SW 1271 (cell line): ENCODE measurements at places on chromosomes 5 and 9.

DNA sequence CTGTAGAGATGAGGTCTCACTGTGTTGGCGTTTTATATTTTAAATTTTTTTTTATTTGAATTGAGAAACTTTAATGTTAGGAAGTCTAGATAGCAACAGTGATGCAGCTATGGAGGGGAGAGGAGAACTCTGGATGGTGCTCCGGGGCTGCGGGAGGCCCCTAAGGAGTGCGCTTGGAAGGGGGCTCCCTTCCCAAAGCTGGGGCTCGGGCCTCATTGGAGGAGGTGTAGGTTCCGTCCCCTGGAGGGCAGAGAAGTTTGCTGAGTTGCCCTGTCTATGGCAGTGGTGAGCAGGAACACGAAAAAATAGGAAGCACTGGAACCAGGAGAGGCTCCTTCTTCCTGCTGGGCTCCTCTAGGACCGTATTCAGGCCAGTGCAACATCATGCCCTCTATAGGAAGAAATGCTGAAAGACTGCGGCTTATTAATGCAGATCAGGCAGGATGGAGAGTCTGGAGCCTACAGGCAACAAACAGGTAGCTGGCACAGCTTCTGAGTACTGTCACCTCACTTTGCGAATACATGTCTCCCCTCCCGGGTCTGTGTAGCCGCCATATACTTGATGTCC lies 16.1 kb downstream of the AHRR start:
- DNase-seq, result peak; percentile 63

DNA sequence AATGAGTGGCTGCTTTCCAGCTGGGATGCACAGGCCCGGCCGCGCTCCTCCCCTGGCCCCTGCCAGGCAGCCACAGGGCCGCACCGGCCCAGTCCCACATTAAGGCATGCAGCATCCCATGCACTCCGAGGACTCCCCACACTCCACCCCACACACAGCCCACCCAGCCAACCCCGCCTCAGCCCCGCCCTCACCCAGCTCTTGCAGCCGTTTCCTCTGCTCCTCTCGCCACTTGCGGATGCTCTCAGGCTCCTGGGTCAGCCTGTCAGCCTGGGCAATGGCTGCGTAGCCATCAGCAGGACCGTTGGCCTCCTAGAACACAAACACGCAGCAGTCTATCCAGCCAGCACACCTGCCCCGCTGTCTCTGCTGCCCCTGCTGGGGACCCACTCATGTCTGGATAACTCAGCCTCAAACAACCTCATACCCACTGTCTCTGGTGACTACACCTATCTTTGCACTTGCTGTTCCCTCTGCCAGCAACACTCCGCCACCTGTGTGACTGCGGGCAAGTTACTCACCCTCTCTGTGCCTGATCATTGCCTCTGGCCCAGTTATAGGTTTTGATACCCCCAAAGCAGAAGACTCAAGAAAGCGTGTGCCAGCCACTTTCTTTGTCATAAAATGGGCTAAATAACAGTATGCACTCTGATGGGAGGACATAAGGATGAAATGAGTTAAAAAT lies 9.3 kb downstream of the HIGD2A start:
- no peak for DNase-seq

- DNase-seq, result no peak
Measured at GRCh38 chr9:136732444-136733178, 10.1 kb downstream of the LCN10 start.

DNA sequence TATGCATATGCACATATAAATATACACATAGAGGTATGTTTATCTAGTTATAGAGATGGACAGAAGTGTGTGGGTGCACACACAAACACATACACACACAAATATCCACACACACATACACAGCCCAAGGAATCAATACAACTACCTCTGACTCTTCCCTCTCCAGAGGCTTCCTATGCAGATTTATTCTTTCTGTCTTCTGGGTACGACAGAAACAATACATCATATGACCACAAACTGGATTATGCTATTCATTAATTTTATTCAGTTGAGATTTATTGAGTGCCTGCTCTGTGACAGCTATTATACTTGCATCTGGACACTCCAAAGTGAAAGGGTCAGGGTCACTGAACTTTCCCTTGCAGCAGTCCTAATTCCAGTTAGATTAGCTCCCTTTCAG lies 155.8 kb downstream of the BRINP1 start:
- no peak for DNase-seq

DNA sequence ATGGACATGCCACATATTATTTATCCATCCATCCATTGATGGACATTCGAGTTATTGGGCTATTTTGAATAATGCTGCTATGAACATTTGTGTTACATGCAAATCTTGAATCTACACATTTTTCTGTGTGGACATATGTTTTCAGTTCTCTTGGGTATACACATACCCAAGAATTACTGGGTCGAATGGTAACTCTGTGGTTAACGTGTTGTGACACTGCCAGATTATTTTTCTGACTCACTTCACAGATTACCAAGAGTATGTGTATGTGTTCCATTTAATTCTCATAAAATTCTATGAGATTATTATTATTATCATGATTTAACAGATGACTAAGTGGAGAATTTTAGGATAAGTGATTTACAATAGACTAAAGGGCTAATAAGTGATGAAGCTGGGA lies 26.7 kb downstream of the CYFIP2 start:
- DNase-seq, result no peak

GRCh38 chr5:10674582-10674981 lies 86.5 kb downstream of the DAP start:
- no peak for DNase-seq

- peak; percentile 4 for DNase-seq
Measured at GRCh38 chr9:29208670-29209069, 1635.4 kb upstream of the C9orf72 start.

GRCh38 chr5:127029581-127030258 lies 638 bp downstream of the MARCHF3 start:
- DNase-seq, result peak; percentile 66

- DNase-seq, result no peak
Measured at GRCh38 chr9:95588724-95589588, 72.2 kb upstream of the PTCH1 start.

DNA sequence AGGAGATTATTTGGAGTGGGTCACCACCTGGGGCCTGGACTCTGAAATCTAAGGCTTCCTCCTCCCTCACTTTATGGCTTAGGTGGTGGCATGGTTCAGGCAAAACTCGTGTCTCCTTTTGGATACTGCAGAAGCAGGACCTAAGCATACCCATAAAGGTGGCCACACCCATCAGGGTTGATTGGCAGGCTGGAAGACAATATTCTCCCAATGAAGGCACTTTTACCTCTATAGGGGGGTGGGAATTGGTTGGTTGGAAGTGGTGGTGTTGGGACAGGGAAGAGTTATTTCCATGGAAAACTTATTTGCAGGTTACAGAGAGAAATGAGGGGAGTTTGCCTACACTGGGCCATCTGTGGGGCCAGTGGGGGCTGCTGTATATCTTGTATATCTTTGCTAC lies 39.7 kb downstream of the CNOT6 start:
- DNase-seq, result no peak

- no peak for DNase-seq
Measured at GRCh38 chr9:38361473-38361850, 31.0 kb upstream of the ALDH1B1 start.

GRCh38 chr9:72855321-72855720 lies 97.5 kb downstream of the ALDH1A1 start:
- DNase-seq, result no peak

DNA sequence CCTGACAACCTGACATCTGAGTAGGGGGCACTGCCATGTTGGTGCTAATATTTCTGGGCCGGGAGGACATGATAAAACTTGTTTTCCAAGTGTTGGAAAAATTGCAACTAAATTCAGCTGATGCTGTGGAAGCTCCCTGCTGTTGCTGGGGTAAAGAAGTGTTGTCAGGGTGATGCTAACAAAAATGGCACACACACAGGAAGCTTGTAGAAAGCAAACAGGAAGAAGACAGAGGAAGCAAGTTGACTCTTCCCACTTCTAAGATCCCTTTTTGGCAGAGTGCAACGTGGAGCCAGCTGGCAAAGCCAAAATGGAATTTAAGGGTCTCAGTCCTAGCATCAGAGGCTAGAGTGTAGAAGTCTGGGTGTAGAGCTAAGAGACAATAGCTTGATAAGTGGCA lies 11.3 kb upstream of the RIOK2 start:
- no peak for DNase-seq

GRCh38 chr5:141672841-141673813 lies 8.9 kb downstream of the ARAP3 start:
- no peak for DNase-seq

DNA sequence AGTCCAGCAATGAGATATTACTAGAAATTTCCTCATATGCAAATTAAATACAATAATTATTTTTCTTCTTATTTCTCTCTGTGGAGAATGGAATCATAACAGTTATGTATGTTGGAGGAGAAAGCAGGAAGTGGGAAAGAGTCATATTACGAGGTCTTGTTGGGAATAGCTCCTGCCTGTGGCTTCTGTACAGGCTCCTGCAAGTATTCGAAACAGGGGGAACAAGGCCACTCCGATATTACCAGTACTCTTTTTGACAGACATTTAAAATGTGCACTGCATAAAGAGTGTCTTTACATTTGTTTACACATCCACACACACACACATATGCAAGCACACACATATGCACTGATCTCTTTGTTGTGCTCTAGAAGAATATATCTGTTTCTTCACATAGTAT lies 812.0 kb upstream of the ZNF608 start:
- DNase-seq, result no peak

DNA sequence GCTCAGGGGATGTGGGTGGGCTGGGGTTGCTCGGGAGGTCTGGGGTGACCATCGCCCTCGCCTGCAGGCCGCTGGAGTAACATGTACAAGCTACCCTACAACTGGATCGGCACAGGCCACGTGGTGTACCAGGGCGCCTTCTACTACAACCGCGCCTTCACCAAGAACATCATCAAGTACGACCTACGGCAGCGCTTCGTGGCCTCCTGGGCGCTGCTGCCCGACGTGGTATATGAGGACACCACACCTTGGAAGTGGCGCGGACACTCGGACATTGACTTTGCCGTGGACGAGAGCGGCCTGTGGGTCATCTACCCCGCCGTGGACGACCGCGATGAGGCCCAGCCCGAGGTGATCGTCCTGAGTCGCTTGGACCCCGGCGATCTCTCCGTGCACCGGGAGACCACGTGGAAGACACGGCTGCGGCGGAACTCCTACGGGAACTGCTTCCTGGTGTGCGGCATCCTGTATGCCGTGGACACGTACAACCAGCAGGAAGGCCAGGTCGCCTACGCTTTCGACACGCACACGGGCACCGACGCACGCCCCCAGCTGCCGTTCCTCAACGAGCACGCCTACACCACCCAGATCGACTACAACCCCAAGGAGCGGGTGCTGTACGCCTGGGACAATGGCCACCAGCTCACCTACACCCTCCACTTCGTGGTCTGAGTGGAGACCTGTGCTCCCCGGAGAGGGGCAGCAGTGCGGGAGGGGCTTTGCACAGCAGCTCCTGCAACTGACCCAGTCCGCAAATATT lies 33.0 kb downstream of the OLFML2A start:
- DNase-seq, result no peak

DNA sequence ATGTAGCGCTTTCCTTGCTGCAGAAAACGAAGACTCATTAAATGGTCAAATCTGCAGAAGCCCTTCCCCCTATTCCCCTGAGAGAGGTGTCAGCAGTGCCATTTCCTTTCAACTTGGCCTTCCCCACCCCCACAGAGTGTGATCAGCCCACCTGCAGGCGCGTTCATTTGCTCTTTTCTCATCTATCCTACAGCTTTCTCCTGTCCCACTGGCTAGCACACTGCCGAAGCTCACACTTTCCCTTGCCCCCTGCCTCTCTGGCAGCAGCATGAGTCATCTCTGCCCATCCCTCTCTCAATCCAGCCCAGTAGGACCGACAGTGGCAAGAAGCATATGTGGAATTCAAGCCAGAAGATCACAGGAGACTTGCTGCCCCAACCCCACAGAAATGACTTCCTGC lies 213.8 kb downstream of the FAM114A2 start:
- no peak for DNase-seq

- DNase-seq, result no peak
Measured at GRCh38 chr9:6495466-6495865, 82.5 kb downstream of the UHRF2 start.

DNA sequence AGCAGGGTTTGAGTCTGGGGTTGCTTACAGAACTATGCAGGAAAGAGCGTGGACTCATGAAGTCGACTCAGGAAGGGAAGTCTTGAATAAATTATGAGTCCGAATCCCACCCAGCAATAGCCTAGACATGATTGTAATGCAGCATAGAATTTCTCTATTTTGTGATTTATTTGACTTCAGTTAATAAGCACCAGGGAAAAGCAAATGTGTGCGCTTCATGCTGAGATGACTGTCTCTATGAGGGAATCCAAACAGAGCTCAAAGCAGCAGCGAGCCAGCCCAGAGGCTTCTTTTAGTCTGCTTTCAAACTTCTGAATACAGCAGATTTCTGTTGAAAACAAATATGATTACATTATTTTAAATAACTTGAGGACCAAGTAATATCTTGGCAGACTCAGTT lies 188.0 kb downstream of the SEMA6A start:
- no peak for DNase-seq

DNA sequence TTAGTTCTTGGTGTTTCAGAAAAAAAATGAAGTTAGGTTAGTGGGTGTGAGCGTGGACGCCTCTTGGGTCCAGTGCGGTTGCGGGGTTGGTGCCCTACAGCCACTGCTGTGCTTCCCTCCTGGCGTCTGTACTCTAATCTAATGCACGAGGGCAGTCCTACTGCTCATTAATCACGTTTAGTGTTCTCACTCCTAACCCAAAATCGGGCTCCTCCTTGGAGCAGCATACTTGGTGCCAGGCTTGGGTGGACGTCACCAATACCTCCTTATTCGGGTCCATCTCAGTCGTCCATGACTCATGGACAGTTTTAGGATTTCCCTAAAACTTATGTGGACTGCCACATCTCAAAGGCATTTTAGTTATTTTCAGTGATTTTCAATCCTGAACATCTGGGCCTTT lies 41.6 kb downstream of the TRIO start:
- no peak for DNase-seq

GRCh38 chr9:83707768-83708514 lies at the start of gene UBQLN1:
UBQLN1 (minus strand) TSS chr9:83707958; CDS start chr9:83707679, 279 bp downstream.
- DNase-seq, result peak; percentile 67

DNA sequence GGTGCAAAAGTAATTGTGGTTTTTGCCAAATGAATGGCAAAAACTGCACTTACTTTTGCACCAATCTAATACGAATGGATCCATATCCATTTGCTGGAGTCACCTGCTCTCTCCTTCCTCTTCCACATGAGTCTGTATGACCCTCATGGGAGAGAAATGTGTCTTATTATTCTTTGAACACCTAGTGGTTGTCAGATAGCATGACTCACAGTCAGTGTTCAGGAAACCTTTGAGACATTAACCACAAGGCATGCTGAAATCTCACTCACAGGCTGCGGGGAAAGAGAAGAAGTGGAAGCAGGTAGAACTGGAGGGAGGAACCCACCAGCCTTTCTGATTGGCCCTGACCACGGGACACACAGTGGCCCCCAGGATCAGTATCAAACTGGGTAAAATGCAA lies 222.8 kb upstream of the KLF4 start:
- DNase-seq, result peak; percentile 88

DNA sequence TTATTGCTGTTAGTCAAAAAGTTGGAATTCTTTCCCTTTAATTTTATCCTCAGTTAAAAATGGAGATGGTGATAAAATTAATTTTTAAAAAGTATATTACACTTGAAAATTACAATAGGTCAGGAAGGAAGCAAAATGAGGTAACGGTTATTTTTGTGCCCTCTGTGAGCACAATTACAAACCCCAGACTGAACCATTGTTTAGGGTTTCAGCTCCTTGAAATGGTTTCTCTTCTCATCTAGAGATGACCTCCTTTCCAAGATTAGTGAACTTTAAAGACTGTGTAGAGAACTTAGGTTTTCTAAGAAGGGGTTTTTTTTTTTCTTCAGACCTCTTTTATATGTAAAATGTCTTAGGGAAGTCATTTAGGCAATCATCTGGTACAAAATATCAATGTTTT lies 126.2 kb upstream of the CHD1 start:
- DNase-seq, result no peak

GRCh38 chr9:14452539-14452938 lies 138.6 kb upstream of the NFIB start:
- DNase-seq, result no peak
